Activated naive CD4-positive, alpha-beta T cell (primary cell): ENCODE measurements at places on chromosomes 11 and 22.

GRCh38 chr22:27994481-27995331, 75.7 kb upstream of the PITPNB start:
- DNase-seq, result no peak

DNA sequence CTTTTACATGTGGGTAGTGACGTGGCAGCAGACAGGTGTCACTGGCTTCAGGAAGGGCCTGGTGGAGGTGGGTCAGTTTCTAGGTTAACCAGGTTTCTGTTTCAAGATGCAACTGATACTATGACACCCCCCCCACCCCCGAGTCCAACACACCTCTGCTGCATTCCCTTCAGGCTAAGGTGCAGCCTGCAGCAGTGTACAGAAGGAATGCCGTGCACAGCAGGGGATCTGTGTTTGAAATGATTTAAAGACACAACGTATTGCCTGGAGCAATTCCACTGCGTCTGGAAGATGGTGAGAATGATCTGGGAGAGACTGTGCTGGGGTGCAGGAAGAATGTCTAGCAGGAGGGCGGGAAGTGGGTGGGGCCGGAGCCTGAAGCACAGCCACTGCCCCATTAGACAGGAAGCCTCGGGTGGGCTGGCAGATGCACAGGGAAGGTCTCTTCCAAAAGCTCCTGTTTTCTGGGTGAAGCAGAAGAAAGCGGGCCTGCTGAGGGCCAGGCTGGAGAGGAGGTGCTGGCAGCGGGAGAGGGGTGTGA, 11.9 kb upstream of the TESMIN start:
- no peak for DNase-seq

DNA sequence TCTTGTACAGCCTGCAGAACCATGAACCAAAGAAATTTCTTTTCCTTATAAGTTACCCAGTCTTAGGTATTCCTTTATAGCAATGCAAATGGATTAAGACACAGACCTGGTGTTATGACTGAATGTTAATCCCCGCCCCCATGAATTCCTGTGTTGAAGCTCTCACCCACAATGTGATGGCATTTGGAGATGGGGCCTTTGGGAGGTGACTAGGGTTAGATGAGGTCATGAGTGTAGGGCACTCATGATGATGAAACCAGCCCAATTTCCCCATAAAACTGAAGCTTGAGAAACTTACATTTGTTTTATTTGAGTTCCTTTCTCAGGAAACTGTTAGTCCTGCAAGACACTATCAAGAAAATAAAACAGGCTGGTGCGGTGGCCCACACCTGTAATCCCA, 115.8 kb upstream of the THY1 start:
- no peak for DNase-seq

- no peak for DNase-seq
These were observed 32.9 kb upstream of the CD5 start for GRCh38 chr11:61069427-61069826.

GRCh38 chr11:12602421-12602820, 71.8 kb upstream of the TEAD1 start:
- no peak for DNase-seq

GRCh38 chr11:115340874-115341273, 163.3 kb downstream of the CADM1 start:
- no peak for DNase-seq
